ENCODE measurements at places on chromosomes 1 and 21.

DNA sequence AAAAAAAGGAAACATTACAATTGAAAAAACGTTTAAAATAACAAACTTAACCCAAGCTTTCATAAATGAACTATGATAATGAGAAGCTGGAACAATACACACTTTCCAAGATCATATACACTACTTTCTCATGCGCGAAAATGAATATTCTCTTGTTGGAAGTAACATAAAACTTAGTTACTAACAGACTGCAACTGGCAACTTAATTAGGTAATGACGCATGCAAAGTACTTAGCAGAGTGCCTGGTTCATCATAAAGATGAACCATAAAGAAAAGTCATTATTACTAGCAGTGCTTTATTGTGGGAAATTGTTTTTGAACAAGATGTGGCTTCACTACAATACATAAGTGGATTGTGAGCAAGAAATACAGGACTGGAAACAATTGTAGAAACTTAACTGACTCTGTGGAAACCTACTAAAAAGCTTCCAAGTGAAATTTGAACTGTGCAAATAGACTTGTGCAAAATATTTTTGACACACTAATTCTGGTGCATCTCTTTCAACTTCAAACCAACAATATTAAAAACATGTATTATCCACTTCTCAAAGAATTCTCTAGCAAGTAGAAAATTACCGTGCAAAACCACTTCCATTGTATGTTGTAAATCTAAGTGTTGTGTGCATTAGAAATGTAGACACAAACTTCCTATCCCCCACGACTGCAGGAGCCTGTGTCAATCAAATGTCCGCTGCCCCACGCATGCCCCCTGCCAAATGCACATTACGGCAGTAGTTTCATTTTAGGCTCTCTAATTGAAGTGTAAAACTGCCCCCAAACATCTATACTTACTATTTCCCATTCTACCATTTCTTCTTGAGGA, 2.0 kb downstream of the ARHGAP29 start:
- DNase-seq = no peak

DNA sequence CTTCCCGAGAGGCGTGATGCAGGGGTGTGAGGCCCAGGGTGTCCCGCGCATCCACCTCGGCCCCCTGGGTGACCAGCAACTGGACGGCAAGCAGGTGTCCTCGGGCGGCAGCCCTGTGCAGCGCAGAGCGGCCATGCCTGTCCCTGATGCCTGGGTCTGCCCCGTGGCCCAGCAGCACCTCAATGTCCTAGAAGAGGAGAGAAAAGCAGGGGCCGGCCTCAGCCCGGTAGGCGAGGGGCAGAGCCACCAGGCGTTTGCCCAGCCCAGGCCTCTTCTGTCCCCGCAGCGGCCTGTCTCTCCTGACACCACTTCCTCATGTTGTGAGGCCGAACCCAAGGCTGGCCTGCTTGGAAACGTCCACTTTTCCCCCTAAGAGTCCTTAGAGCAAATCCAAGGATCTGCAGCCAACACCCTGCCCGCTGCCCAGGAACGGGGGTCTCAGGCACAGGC, 1.7 kb downstream of the ANKRD65 start:
- DNase-seq = no peak

- DNase-seq = no peak
These were observed 894 bp downstream of the TCEA3 start for GRCh38 chr1:23423415-23424292.

- no peak for DNase-seq
These were observed 5.1 kb upstream of the ELAVL4 start for GRCh38 chr1:50103615-50104081.

DNA sequence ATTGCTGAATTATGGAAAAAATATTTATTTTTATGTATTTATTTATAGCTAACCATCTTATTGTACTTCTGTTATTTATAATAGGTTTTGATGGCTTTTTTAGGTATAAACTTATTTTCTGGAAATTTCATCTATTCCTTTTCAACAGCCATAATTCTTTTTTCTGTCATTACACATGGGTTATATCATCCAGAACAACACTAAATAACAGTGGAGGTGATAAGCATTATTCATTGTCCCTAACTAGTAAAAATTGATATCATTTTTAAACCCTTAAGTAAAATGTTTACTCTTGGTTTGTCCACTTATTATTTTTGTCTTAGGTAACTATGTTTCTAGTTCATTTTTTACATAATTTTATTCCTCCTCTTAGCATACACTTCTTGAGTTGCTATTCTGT, 309.1 kb downstream of the USH2A start:
- no peak for DNase-seq
